ENCODE measurements at places on chromosomes 12 and 14. TPM values are rescaled to one million over a fixed set of nuclear protein-coding genes. Genes with fewer than 3 reads are reported as not detected.

GRCh38 chr12:69897744-69898143, 72.7 kb downstream of the MYRFL start:
- DNase-seq, result peak; percentile 27

GCH1 gene
- total RNA-seq, result 0.65 TPM

OR6C2 gene
- total RNA-seq, result not detected

NEK9 gene
- 69.1 TPM for total RNA-seq

EPYC gene
- total RNA-seq, result not detected

ESR2 gene
- total RNA-seq, result not detected

DNA sequence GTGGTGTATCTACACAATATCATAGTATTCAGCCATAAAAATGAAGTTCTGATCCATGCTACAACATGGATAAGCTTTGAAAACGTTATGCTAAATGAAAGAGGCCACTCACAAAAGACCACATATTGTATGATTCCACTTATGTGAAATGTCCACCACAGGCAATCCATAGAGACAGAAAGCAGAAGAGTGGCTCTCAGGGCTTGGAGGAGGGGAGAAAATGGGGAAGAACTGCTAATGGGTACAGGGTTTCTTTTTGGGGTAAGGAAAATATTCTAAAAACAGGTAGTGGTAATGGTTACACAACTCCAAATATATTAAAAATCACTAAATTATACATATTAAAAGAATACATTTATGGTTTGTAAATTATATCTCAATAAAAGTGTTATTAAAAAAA, 16.5 kb downstream of the SCNN1A start:
- no peak for DNase-seq

GRCh38 chr14:104446611-104447010, 133.0 kb upstream of the C14orf180 start:
- DNase-seq, result no peak

GXYLT1 gene
- total RNA-seq, result 5.4 TPM

DNA sequence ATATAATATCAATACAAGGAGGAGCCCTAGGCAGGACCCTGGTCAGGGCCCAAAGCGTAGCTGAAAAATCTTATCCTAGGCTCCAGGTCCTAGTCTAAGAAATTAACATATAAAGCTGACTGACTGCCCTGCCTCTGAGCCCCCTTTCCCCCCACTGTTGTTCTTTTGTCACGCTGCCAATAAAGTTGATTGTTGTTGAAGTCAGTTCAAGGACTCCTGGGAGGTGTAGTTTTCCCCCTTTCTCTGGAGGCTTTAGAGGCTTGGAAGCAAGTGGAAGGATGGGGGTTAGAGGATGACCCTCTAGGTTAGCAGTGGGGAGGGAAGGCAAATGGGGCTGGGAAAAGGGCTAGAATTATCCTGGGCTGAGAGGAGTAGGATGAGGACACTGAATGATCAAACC, 3.2 kb downstream of the PPP1R1A start:
- no peak for DNase-seq

HOXC6 gene
- 23.6 TPM for total RNA-seq

SMOC1 gene
- 10.1 TPM for total RNA-seq

POLE2 gene
- total RNA-seq, result 1.0 TPM

All from psoas muscle (tissue), 8 donors.